NCI-H748 treated with DMSO at 0.1 percent for 48 hours (cell line): ENCODE measurements at places on chromosomes 1 and 21.

DNA sequence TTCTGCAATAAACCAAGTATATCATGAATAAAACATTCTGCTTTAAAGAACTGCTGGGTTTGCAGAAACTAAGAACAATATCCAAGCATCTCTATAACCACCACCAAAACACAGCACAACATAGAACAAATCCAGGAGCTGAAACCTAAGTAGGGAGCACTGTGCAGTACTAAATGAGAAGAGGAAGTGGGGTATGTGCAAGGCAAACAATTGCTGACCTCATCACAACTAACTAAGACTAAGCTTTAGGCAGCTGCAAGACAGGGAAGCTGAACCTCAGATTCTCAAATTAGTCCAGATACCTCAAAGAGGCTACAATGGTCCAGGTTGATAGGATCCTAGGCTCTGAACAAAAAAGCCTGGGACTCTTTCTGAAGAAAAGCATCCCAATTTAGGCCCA, 172.6 kb downstream of the SLC44A5 start:
- no peak for DNase-seq

GRCh38 chr1:74505928-74506710, 6.3 kb downstream of the LRRC53 start:
- peak; percentile 18 for DNase-seq

- no peak for DNase-seq
Measured at GRCh38 chr1:10734375-10734774, 62.1 kb downstream of the CASZ1 start.

DNA sequence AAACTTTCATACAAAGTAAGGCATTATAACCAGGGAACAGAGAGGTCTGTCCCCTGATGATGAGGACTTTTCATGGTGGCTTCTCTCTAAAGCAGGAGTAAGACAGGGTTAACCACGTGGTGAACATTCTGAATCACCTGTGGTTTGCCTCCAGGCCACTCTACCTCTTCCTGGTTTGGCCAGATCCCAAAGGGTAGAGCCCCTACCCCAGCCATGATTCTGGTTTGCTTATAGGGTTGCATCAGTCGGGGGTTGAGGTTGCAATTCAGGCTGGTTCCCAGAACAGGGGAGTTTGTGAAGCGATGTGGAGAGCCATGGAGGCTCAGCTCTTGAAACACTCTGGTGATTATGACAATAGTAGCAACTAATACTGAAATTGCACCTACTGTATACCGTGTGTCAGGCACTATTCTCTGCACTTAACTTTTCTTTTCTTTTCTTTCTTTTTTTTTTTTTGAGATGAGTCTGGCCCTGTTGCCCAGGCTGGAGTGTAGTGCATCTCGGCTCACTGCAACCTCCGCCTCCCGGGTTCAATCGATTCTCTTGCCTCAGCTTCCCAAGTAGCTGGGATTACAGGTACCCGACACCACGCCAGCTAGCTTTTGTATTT, 8.3 kb downstream of the CNR2 start:
- DNase-seq, result no peak

GRCh38 chr1:1049318-1050165, 24.6 kb downstream of the RNF223 start:
- DNase-seq, result no peak

DNA sequence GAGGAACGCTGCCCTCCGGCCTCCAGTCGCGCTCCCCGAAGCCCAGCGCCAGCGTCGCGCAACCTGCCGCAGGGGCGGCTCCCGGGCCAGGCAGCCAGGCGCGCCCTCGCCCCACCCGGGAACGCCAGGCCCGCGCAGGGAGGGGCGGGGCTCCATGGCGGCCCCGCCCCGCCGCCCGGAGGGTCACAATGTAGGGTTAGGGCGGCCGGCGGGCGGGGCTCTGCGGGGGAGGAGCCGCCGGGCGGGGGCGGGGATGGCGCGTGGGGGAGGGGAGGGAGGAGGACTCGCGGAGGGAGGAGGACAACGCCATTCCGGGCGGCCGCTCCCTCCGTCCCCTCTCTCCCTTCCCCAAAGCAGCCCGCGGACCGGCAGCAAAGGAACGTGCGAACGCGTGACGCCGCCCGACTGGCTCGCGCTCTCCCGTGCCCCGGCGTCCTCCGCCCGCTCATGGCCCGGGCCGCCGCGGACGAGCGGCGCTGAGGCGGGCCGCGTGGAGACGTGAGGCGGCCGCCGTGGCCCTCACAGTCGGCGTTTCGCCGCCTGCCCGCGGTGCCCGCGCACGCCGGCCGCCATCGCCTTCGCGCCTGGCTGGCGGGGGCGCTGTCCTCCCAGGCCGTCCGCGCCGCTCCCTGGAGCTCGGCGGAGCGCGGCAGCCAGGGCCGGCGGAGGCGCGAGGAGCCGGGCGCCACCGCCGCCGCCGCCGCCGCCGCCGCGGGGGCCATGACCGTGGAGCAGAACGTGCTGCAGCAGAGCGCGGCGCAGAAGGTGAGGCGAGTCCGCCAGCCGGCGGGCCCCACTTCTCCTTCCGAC, at the start of gene USP25:
USP25 (plus strand) TSS at position 309 of the 810 bp plus-strand sequence; CDS start at position 721, 412 bp downstream.
- peak; percentile 36 for DNase-seq

GRCh38 chr1:47569681-47570470, 132.0 kb downstream of the FOXD2 start:
- DNase-seq, result no peak

- DNase-seq, result no peak
Measured at GRCh38 chr21:41366522-41367151, 4.8 kb downstream of the MX2 start.

DNA sequence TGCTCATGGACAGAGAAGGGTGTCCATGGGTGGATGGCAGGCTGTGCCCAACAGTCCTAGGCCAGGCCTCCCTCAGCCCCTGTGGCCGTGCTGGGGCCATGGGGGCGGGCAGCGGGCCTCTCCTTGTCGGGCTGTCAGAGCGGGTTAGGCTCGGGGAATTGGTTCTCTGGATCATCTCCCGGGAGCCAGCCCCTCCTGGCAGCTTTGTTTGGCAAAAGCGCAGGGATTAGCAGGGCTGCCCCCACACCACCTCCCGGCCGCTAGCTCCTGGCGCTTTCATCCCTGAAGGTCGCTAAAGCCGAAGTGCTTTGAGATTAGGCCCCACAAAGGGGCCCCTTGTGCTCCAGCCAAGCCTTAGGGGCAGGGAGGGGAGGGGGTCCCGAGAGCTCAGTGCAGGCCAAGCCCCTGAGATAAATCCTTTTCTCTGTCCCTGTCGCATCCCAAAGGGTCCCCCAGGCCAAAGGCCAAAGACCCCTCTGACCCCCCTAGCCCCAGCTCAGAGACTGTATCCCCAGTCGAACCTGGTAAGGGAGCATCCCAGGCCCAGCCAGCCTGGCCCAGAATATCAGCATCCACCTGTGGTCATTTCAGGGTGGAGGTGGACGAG, 9.8 kb upstream of the DMBX1 start:
- no peak for DNase-seq

- DNase-seq, result no peak
Measured at GRCh38 chr21:41737651-41738324, 29.1 kb downstream of the RIPK4 start.

GRCh38 chr1:109885589-109885988, 25.1 kb upstream of the CSF1 start:
- no peak for DNase-seq

DNA sequence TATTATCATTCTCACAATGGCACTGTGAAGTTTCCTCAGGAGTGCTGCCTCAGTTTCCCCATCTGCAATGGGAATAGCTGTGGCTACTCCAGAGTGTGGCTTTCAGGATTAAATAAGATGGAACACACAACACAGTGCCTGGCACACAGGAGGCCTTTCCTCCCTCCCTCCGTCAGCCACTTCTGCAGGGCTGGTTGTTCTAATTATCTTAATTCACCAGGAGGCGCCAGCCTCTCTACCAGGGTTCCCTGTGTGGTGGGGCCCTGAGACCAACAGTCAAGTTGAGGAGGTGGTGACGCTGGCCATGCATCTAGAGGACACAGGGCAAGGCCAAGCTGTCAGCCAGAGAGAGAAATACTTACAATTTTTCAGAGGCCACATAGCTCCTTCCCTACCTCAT, 6.3 kb upstream of the FOXO6 start:
- no peak for DNase-seq

DNA sequence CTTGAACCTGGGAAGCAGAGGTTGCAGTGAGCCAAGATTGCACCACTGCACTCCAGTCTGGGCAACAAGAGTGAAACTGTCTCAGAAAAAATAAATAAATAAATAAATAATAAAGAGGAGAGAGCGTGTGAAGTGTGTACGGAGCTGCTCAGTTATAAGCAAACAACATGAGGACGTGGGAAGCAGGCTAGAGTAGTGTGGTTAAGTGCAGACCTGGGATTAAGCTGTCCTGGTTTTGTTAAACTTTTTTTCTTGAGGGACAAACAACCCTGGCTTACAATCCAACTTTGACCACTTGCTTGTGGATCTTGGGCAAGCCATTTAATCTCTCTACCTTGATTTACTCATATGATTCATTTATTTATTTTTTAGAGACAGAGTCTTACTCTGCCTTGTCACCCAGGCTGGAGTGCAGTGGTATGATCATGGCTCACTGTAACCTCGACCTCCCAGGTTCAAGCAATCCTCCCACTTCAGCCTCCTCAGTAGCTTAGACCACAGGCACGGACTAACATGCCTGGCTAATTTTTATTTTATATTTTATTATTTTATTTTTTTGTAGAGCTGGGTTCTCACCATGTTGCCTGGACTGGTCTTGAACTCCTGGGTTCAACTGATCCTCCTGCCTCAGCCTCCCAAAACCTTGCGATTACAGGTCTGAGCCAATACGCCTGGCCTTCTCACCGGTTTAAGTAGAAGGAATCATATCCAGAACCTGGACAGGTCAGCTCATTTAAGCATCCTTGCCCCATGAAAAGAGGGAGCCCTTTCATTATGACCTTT, 52.7 kb downstream of the RPS6KA1 start:
- DNase-seq, result no peak

DNA sequence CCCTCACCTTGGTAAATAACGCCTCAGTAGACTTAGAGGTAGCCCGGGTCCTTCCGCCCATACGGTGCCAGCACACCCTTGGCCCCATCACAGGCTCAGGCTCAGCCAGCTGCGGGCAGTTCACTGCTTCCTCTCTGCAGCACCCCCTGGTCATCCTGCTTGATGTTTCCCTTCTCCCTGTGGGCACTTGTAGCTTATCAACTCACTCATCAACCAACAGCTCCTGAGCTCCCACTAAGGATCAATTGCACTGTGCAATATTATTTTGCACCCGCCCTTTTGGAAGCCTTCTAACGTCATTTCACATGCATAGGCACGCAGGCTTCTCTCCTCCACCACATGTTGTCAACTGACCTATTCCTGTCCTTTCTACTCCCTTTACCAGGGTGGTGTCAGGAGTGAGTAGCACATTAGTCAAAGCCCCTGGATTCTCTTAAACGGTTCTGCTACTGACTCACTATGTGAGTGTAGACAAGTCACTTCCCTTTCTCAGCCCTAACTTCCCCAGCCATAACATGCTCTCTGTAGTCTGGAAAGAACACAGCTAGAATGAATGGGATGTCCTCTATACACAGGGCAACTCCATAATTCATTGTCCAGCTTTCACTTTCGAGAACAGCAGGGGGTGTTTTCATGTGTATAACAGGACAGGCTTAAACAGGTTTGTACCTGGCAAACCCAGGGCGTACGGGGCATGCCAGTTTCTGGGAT, 47.1 kb upstream of the IRF2BP2 start:
- DNase-seq, result no peak

- DNase-seq, result no peak
Measured at GRCh38 chr1:147551036-147551435, 9.7 kb downstream of the BCL9 start.

DNA sequence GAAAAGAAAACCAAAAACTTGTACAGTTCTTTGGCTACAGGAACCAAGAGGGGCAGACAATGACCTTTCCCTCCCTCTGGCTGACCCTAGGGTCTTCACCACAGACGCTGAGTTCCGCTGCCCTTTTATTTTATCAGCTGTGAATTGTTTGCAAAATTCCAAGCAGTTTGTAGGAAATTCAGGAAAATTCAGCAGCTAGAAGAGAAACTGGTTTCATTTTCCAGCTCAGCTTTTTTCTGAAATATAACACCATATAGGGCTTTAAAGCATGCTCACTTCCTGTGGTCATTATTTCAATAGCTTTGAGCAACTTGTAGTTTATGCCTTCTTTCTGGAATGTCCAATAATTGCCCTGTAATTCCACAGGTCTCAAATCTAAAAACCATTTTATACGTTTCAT, 5.5 kb upstream of the PIK3R3 start:
- no peak for DNase-seq

DNA sequence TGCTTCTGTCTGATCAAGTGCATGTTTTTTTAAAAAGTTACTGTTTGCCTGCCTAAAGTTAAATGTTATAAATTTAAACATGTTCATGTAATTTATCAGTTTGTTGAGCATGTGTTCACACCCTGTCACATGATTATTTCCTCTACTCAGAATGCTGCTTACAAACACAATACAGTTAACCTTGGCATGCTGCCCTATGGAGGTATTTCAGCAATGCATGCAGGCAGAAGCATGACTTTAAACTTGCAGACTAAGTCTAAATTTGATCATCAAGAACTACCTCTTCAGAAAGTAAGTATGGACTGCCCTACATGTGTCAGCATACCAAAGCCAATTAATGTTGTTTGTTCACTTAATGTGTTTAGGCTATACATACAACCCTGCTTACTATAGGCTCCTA, 161.6 kb downstream of the LRRC40 start:
- no peak for DNase-seq

DNA sequence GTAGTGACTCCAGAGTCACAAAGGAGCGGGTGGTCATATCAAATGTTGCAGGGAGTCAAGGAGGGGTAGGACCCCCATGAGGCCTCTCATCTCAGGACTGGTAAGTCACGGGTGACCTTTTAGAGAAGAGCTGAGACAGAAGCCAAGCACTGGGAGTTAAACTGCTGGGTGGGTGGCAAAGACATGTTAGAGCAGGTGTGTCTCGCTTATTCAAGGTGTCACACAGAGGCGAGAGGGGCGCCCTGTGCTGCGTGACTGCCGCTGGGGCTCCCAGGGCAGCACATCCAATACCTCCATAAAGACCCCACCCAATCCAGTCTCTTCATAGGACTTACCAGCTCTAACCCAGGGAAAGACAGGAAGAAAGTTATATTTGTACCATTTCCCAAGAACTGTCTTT, 15.2 kb downstream of the CASQ2 start:
- no peak for DNase-seq

DNA sequence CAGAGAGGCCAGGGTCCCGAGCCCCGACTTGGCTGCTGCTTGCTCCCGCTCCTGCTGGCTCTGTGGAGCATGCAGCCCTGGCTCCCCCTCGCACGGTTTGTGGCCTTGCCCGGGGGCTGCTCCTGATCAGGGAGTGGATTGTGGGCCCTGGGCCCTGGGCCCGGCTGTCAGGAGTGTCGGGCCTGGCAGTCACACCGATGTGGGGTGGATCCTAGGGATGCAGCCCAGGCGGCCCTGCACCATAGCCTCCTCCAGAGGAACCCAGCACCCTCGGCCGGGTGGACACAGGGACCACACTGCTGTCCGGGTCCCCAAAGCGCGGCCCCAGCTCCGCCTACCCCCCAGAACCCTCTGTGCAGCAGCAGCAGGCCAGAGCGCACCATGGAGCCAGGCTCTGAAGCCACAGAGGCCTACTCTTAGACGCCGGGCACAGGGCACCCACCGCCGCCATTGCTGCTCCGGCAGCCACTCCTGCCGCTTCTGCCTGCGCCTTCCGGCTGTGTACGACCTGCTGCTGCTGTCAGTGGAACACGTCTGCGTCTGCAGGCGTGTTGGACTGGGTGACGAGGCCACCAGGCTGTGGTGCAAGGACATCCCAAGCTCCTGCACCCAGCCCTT, 9.4 kb downstream of the SLX9 start:
- no peak for DNase-seq
